ENCODE measurements at places on chromosomes 7 and 10. TPM values are rescaled to one million over a fixed set of nuclear protein-coding genes. Genes with fewer than 3 reads are reported as not detected.

GRCh38 chr7:9029681-9030530, 596.5 kb downstream of the NXPH1 start:
- H3K27ac ChIP-seq, result no peak overlapping the region
- H3K4me3 ChIP-seq, result no peak overlapping the region
- no peaks in the 10 kb centered on the region for H3K27me3 ChIP-seq
- no peaks in the 10 kb centered on the region for H3K36me3 ChIP-seq
- DNase-seq, result no peak
- no peaks in the 10 kb centered on the region for H3K4me1 ChIP-seq

GRCh38 chr7:36116347-36117202, 36.5 kb upstream of the EEPD1 start:
- no peak overlapping the region for H3K4me3 ChIP-seq
- H3K27ac ChIP-seq, result peak overlapping the region; percentile 74
- H3K27me3 ChIP-seq, result no peaks in the 10 kb centered on the region
- H3K4me1 ChIP-seq, result peaks cover 25% of the 10 kb centered on the region
- H3K36me3 ChIP-seq, result no peaks in the 10 kb centered on the region
- peak; percentile 79 for DNase-seq

GRCh38 chr7:17013204-17013603, 131.4 kb upstream of the AGR3 start:
- no peaks in the 10 kb centered on the region for H3K27me3 ChIP-seq
- no peaks in the 10 kb centered on the region for H3K4me1 ChIP-seq
- H3K4me3 ChIP-seq, result no peak overlapping the region
- H3K27ac ChIP-seq, result no peak overlapping the region
- H3K36me3 ChIP-seq, result no peaks in the 10 kb centered on the region
- no peak for DNase-seq

- H3K36me3 ChIP-seq, result no peaks in the 10 kb centered on the region
- no peaks in the 10 kb centered on the region for H3K27me3 ChIP-seq
These were observed 30.0 kb downstream of the MGMT start for GRCh38 chr10:129497013-129497412.

GRCh38 chr10:104304927-104305326, 33.3 kb downstream of the ITPRIP start:
- H3K27ac ChIP-seq, result peak overlapping the region; percentile 39
- H3K27me3 ChIP-seq, result no peaks in the 10 kb centered on the region
- no peaks in the 10 kb centered on the region for H3K36me3 ChIP-seq
- H3K4me3 ChIP-seq, result no peak overlapping the region
- peaks cover 30% of the 10 kb centered on the region for H3K4me1 ChIP-seq

DNA sequence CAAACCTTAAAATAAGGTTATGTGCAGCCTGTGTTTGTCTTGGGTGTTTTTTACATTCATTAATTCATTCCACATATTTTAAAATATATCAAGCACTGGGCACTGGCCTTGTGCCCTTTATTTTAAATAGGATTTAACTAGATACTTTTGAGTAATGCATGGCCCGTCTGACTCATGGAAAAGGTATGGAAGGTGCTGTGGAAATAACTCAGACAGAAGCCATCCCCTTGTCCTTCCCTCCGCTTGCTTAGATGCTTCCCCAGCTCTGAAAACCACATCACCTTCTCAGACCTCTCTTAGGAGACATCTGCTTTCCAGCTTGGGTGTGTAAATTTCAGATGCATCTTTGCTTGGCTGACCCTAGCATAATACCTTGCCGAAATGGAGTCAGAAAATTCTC, 30.5 kb downstream of the SLC18A2 start:
- DNase-seq, result no peak
- H3K4me3 ChIP-seq, result no peak overlapping the region
- no peaks in the 10 kb centered on the region for H3K4me1 ChIP-seq
- no peaks in the 10 kb centered on the region for H3K36me3 ChIP-seq

DNA sequence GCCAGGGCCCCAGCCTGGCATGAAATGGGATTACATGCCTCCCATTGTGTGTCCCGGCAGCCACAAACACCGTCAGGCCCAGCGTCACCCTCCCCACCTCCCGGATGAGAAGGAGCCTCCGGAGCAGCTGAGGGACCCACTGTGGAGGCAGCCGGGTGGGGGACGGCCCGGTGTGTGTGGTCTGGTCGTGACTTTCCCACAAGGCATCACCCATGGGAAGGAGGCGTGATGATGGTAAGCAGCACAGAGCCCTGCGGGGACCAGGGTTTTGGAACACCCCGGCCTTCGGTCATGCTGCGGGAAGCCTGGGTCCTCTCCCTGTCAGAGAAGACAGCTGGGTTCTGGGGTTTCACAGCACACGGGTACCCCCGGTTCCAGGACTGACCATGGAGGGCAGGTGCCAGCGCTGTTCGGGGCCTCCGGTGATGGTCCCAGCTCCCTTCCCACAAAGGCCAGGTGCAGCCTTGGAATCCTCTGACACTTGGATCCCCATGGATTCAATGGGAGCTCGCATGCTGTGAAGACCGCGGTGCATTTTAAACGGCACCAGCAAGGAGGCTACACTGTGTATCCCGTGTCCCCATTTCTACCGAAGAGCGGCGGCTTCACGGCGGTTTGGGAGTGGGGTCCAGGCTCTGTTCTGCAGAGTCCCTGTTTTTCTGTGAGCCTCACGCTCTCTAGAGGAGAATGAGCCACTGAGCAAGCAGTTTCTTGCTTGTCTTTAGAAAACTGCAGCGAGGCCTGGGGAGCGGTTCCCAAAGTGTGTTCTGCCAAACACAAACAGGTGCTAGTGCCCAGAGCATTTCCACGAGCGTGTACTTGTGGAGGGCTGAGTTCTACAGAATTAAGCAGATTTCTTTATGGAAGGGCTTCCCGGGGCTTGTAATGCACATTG, 336.0 kb downstream of the ADARB2 start:
- no peak overlapping the region for H3K27ac ChIP-seq
- no peak for DNase-seq
- H3K27me3 ChIP-seq, result no peaks in the 10 kb centered on the region
- no peak overlapping the region for H3K4me3 ChIP-seq
- no peaks in the 10 kb centered on the region for H3K36me3 ChIP-seq
- H3K4me1 ChIP-seq, result no peaks in the 10 kb centered on the region

DNA sequence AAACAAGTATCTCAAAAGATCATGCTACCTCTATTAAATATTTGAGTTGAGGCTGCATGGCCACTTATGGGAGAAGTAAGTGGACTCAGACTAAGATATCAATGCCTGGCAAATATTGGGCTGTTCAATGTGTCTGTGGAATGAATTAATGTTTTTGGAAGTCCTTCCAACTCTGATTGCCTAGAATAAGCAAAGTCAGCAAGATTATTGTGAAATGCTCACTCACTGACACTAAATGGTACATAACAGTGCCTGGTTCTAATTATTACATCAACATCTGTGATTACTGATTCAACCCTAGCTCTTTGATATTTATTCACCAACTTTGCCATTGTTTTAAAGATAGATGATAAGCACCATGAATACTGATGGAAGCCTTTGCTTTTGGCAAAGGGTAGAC, 45.5 kb upstream of the HDAC9 start:
- H3K27me3 ChIP-seq, result no peaks in the 10 kb centered on the region
- H3K27ac ChIP-seq, result no peak overlapping the region
- no peaks in the 10 kb centered on the region for H3K4me1 ChIP-seq
- no peaks in the 10 kb centered on the region for H3K36me3 ChIP-seq
- H3K4me3 ChIP-seq, result no peak overlapping the region

The DYNC1I1 gene
- 0.13 TPM for total RNA-seq

The OR9A2 gene
- not detected for total RNA-seq

The KCP gene
- total RNA-seq, result 0.13 TPM

The NUDT13 gene
- 6.1 TPM for total RNA-seq

The PRSS37 gene
- not detected for total RNA-seq

All from Panc1 (cell line).